Stimulated activated CD4-positive, alpha-beta T cell treated with anti-CD3 and anti-CD28 coated beads, Interleukin-1b, Interleukin-23, amount 100 ng/mL, for 1 hour (primary cell): ENCODE measurements at places on chromosomes 2 and 18.

- DNase-seq, result no peak
Measured at GRCh38 chr18:44759925-44760342, 79.2 kb downstream of the SETBP1 start.

- no peak for DNase-seq
Measured at GRCh38 chr2:121387591-121388325, 102.8 kb upstream of the TFCP2L1 start.

- DNase-seq, result no peak
Measured at GRCh38 chr18:28357766-28358401, 181.0 kb upstream of the CDH2 start.

DNA sequence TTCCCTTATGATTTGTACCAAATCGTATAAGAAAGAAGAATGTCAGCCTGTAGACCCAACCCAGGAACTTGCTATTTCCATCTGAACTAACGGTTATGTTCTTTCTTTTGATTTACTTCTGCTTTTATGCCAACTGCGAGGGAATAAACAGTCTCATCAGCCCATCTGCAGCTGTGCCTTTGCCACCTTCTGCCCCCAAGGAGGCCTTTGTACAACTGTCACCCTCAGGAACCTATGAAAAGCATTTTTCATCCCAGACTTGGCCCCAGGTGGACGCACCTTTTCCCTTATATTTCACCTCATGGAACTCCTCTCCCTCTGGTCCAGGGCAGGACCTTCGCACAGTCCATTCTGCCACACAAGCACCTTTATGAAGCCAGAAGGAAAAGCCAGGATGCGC lies 109.8 kb downstream of the AOX1 start:
- DNase-seq, result no peak

GRCh38 chr2:55861733-55862132 lies 61.8 kb downstream of the EFEMP1 start:
- DNase-seq, result no peak
